Right kidney (tissue), 9 donors: ENCODE measurements at places on chromosomes 1 and 21.

DNA sequence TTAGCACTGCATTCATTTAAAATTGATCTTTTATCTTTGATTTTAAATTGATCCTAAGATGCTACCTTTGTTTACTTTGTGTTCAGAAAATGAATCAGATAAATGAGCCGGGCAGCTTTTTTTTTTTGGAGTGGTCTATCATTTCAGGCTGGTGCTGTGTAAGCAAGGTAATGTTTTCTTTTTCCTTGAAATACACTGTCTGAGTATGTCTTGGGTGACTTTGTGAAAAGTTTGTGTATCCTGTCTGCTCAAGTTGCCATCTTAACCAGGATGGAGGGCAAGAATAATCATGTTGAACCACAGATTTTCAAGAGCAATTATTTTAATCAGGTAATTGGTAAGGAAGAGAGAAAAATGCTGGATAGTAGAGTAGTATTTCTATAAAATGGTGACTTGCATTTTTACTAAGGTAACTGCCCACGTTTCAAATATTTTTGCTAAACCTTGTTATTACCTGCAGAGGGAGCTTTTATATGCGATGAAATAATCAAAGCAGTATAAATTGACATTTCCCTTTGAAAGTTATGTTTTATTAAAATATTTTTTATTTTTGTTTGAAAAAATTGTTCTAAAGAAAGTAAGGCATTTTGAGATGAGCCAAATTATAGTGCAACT is 11.1 kb downstream of the ADGRL2 start:
- no peak for DNase-seq

- DNase-seq: no peak
These were observed 239.9 kb upstream of the IRF2BP2 start for GRCh38 chr1:234849832-234850231.

- DNase-seq: no peak
These were observed 56.7 kb downstream of the SPSB1 start for GRCh38 chr1:9349331-9349851.

DNA sequence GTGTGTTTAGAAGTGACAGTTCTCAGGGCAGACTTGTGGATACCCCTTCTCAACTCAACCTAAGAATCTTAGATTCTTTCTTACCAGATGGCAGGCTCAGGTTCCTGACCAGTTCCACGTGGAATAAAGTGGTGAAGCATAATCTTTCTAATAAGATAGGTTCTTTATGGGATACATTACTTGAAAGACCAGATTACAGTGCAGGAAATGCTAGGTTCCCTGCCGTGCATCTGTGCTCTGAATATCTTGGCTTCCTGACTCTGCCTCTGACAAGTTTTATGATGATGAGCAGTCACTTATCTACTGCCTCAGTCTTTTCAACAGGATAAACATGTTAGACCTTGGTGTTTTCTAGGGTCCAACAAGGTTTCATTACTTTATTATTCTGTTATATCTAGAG is 207.9 kb upstream of the CACYBP start:
- DNase-seq: no peak

DNA sequence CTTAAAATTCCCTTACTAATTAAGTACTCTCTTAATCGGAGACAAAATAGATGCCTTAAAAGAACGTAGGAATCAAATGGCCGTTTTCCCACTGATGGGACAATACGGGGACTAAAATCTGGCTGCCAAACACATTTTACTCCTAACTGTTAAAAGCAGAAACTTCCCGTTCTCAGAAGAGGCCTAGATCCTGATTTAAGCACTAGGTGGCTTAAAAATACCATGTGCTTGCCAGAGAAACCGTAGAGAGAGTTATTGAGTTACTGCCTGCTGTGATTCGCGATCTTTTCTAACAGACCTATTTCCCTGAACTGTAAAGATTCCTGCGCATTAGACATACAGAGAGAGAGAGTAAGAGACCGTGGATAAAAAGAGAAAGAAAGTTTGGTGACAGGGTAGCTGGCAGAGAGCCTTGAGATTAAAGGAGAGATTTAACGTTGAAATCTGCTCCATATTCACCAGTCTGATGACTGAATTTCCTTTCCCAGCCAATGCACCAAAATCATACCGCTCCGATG is 54.4 kb upstream of the STUM start:
- DNase-seq: no peak

DNA sequence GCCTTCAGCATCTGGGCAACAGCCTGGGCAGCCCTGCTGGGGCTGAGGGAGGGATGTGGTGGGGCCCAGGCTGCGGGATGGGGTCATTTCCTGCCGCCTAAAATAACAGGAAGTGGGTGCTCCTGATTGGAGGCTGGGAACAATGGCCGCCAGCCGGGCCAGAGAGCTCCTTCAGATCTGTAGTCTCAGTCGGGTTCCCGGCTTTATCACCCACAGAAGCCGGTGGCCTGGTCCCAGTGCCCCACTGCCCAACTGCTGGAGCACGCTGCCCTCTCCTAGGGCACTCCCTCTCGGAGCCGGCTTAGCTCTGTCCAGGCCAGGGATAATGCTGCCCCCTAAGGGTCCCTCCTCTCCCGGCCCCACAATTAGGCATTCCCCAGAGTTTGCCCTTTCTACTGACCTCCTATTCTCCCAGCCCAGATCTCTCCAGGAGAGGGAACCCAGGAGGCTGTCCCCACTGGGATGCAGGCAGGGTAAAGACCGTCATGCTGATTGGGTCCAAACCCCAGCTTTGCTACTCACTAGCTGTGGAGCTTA is 5.1 kb downstream of the MAP7D1 start:
- DNase-seq: peak; percentile 64

DNA sequence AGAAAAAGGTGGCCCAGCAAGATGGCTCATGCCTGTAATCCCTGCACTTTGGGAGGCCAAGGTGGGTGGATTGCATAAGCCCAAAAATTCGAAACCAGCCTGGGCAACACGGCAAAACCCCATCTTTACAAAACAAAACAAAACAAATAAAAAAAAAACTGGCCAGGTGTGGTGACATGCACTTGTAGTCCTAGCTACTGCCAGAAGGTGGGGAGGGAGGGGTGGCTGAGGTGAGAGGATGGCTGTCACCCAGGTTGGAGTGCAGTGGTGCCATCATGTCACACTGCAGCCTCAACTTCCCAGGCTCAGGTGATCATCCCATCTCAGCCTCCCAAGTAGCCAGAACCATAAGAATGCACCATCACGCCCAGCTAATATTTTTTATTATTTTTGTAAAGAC is 22.8 kb downstream of the RERE start:
- DNase-seq: no peak

- no peak for DNase-seq
These were observed 149.4 kb upstream of the ZC3H12A start for GRCh38 chr1:37325010-37325409.

- DNase-seq: no peak
These were observed 14.9 kb upstream of the CD247 start for GRCh38 chr1:167532964-167533824.

- DNase-seq: no peak
These were observed 6.2 kb downstream of the NPHP4 start for GRCh38 chr1:5986018-5986417.

DNA sequence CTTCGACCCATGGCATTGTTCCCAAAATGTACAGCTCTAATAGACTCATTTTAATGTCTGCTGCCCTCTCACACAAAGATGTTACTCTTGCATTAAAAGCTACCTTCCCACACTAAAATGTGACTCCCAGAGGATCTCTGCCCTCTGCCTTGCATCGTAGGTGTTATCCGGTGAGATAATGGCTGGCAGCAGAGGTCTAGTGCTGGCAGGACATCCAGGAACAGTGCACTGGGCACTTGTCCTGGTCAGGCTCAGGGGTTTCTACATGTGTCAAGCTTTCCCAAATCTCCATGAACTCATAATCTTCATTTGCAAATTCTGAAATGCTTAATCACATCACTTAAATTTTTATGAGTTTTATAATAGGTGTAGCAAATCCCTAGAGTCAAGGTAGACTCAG is 310.6 kb downstream of the LRRIQ3 start:
- DNase-seq: no peak

DNA sequence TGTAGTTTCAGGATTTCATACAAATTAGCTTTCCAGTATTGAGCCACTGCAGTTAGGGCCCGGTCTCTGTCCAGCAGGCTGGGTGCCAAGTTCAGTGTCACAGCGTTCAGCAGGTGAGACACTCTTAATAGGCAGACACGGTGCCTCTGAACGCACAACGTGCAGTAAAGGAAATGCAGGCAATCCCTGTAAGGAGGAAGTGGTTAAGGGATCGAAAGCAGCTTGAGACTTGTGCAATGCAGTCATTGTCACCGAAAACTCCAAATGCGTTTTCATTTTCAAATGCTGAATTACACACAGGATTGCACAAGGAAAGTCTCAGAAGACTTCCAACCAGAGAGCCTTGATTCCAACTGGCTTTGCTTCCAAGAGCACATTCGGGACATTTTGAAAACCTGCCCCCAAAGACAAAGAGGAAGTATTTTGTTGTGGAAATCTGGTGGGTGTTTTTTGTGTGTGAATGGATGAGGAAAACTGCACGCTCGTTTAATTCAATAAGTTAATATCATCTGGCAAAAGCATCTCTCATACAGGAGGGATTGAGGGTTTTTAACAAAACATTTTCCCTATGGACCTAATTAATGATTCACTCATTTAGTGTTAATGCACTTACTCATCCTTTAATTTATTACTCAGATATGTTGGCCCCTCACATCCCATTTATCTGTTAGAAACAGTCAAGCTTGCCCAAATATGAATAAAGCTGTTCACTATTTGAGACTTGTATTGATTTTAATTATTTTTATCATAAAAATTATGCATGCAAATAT is 61.6 kb downstream of the PTGS2 start:
- DNase-seq: no peak

- DNase-seq: no peak
These were observed 13.9 kb upstream of the FMOD start for GRCh38 chr1:203364806-203365205.

- no peak for DNase-seq
These were observed 142.1 kb downstream of the MRPS6 start for GRCh38 chr21:34215501-34215900.

GRCh38 chr1:15171271-15171908 is 17.8 kb downstream of the TMEM51 start:
- no peak for DNase-seq

DNA sequence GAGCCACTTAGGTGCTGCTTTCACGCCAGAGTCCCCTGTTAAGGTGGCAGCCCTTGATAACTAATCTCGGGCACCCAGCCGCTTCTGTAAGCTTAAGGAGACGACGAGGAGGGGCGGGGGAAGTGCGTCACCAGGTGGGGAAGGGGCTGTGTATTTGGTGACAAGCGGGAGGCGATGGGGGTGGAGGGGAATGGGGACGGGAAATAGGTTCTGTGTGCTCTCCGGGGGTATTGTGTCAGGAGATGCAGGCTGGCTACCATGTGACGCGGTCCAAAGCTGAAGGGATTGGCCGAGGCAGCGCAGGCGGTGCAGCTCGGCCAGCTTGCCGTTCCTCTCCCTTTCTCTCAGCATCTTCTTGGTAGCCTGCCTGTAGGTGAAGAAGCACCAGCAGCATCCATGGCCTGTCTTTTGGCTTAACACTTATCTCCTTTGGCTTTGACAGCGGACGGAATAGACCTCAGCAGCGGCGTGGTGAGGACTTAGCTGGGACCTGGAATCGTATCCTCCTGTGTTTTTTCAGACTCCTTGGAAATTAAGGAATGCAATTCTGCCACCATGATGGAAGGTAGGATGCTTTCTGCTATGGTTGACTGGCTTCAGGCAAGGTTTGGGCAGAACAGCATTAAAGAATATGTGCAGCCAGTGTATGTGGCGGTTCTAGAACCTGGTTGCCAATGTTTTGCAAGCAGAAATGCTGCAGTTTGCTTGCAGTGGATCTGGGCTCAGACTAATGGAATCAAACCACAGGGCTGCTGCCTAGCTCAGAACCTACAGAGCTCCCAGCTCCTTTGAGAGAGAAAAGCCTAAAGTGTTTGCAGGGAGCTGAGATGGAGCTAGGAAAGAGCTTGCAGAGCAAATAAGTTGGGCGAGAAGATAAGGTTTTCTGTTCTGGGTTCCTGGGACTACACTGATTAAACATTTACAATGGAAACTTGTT is at the start of gene SGIP1:
TSS of gene SGIP1 (plus strand) at position 350 of the 937 bp plus-strand sequence. CDS start at position 556, 206 bp downstream.
- DNase-seq: peak; percentile 52

- peak; percentile 95 for DNase-seq
These were observed at the start of gene EVA1B for GRCh38 chr1:36323636-36324352. EVA1B (minus strand) TSS chr1:36323645; CDS start chr1:36323037, 608 bp downstream.

GRCh38 chr1:42940851-42941639 is 17.6 kb downstream of the SLC2A1 start:
- DNase-seq: no peak

- no peak for DNase-seq
These were observed 47.8 kb upstream of the BTG3 start for GRCh38 chr21:17660452-17660851.

DNA sequence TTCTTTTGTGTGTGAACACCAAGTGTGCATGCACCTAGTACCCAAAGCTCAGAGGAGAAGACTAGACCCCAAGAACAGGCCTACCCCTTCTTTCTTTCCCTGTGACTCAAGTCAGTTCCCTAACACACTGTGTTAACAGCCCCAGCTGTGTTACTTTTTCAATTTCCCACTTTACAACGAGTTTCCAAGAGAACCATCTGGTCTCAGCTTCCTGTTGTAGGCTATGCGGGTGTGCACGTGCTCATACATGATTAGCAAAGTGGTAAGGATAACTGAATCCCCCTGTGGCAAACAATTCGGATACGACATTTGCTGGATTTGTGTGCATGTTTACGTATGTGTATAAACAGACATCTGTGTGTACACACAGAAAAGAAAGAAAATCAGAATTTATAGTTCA is 17.9 kb downstream of the IFNAR2 start:
- no peak for DNase-seq

- DNase-seq: no peak
These were observed 21.6 kb downstream of the GLMN start for GRCh38 chr1:92277105-92277723.

GRCh38 chr1:89725011-89725370 is 92.1 kb downstream of the LRRC8C start:
- DNase-seq: no peak

GRCh38 chr21:34260277-34261008 is 103.4 kb upstream of the KCNE2 start:
- no peak for DNase-seq

GRCh38 chr1:224059897-224060427 is 53.9 kb upstream of the FBXO28 start:
- no peak for DNase-seq

- no peak for DNase-seq
These were observed 58.6 kb downstream of the PTGFR start for GRCh38 chr1:78549331-78549730.

DNA sequence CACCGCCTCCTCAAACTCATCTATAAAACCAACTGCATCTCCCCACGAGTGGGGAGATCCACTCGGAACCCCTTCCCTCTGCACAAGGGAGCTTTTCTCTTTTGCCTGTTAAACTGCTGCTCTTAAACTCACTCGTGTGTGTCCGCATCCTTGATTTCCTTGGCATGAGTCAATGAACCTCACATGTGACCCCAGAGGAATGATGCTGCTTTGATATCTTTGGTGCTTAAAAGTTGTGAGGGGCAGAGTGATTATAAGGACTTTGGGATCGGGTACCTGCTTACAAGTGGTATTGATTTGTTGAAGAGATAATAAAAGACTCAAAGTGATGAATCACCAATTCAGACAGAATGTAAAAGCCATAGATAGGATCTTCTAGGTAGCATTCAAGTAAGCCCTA is 125.3 kb downstream of the GREM2 start:
- no peak for DNase-seq
